ENCODE measurements at places on chromosomes 6 and 20.

- DNase-seq = no peak
These were observed 30.5 kb upstream of the AKAP12 start for GRCh38 chr6:151209071-151209831.

- no peak for DNase-seq
These were observed 49.0 kb upstream of the ASF1A start for GRCh38 chr6:118844915-118845314.

- no peak for DNase-seq
These were observed 262.7 kb downstream of the PREX1 start for GRCh38 chr20:48564982-48565539.

DNA sequence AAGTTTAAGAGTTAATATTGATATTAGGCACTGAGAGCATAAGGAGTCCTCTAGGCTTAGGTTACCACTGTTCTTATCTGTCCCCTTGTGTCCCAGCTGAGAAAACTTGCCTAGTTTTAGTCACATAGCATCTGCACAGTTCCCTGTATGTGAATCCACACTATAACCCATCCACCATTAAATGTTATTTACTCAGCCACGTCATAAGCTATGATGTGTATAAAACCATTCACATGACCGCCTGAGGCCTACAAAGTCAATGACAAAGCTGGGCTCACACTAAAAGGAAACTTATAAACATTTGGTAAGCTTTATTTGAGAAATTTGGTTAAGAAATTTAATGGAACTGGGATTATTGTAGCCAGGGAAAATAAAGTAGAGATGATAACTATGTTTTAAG, 59.2 kb upstream of the TFAP2D start:
- DNase-seq = no peak

DNA sequence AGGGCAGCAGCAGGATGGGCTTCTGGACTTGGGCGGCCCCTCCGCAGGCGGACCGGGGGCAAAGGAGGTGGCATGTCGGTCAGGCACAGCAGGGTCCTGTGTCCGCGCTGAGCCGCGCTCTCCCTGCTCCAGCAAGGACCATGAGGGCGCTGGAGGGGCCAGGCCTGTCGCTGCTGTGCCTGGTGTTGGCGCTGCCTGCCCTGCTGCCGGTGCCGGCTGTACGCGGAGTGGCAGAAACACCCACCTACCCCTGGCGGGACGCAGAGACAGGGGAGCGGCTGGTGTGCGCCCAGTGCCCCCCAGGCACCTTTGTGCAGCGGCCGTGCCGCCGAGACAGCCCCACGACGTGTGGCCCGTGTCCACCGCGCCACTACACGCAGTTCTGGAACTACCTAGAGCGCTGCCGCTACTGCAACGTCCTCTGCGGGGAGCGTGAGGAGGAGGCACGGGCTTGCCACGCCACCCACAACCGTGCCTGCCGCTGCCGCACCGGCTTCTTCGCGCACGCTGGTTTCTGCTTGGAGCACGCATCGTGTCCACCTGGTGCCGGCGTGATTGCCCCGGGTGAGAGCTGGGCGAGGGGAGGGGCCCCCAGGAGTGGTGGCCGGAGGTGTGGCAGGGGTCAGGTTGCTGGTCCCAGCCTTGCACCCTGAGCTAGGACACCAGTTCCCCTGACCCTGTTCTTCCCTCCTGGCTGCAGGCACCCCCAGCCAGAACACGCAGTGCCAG, at the start of gene TNFRSF6B:
TSS of gene TNFRSF6B (plus strand) at position 25 of the 729 bp plus-strand sequence. CDS start at position 141, 116 bp downstream.
- no peak for DNase-seq

Data from AG09319 (cell line).